HCEC 1CT (cell line): ENCODE measurements at places on chromosomes 7 and 10.

- DNase-seq = no peak
These were observed 112.5 kb downstream of the RALA start for GRCh38 chr7:39735903-39736302.

- no peak for DNase-seq
These were observed 67.0 kb upstream of the CAV2 start for GRCh38 chr7:116432527-116432916.

DNA sequence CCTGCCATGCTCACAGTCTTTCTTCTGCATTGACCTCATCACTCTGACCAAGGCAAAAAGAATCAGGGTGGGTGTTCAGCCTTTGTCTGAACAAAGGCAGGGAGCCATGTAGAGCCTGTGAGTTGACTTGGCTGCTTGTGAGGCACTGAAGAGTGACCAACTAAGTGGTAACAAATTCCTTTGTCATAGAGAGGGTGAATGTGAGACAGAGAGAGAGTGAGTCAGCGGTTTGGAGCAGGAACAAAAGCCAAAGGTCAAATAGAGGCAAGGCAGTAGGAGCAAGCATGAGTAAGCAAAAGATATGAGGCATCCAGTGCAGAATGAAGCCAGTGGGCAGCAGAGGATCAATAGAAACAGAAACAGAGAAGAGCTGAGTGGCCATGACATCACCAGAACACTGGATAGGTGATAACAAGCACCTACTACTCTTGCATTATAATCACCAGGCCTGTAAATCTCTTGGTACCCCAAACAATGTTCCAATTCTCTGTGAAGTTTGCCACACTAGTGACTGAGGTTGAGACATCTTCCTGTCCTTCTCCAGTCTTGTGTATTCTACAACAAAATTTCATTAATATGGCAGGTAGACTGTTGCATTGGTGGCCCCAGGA is 116.2 kb upstream of the LAMB4 start:
- DNase-seq = peak; percentile 97

DNA sequence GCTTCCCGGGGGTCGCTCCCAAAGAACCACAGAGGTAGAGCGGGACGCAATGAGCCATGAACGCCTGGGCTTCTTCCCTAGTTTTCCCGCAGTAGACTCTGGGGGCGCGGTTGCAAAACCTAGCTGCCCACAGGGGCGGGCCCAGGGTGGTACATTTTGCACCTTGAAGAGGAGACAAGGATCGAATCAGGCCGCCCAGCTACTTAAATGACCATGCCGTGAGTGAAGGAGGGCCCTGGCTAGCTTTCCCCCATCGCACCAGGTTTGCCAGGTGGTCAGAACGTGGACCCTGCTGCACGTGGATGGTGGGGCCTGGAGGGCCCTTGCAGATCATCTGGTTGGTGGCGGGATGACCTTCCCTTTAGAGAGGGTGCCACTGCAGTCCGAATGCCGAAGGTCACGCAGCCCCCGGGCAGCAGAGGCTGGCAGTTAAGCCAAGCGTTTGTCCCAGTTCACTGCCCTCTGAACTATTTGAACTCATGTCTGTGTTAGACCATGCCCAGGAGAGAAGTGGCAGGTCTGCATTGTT is 604 bp upstream of the SHTN1 start:
- DNase-seq = no peak

DNA sequence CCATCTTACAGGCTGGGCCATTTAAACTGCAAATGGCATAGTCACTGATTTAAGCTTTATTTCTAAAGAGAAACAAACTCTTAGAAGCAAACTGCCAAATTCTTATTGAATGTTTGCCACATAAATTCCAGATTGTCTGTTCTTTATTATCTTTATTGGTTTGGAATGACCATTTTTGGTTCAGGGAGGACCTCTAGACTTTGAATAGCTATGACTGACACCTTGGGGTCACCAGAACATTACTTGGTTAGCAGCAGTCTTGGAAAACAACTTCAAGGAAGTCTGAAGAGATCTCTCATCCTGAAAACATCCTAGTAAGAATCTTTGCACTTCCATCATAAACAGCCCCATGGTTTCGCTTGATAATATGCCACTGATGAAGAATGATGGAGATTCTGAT is 197.1 kb downstream of the SUGCT start:
- no peak for DNase-seq

- peak; percentile 56 for DNase-seq
These were observed 4.1 kb upstream of the TMEM243 start for GRCh38 chr7:87223666-87224065.
